Activated CD4-positive, alpha-beta T cell treated with anti-CD3 and anti-CD28 coated beads for 36 hours (primary cell): ENCODE measurements at places on chromosomes 3 and 15.
A peak's percentile ranks its signal among the peaks of the same experiment; 100 is the strongest.

DNA sequence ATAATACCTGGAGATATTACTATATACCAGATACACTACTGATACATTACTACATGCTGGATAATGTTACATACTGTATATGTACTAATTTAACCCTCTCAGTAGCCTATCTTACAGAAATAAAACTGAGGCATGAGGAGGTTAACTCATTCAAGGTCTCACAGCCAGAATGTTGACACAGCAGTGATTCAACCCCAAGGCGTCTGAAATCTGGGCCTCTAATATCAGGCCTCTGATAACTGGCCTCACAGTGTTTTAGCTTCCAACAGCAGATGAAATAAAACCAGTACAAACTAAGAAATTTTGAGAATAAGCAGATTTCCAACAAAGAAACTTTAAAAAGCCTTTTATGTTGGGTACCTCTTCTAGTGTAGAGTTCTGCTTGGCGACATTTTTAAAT lies 23.4 kb downstream of the DZIP1L start:
- no peaks in the 10 kb centered on the region for H3K36me3 ChIP-seq
- H3K4me1 ChIP-seq: no peaks in the 10 kb centered on the region
- no peak for DNase-seq
- no peak overlapping the region for H3K27ac ChIP-seq

- H3K27me3 ChIP-seq: no peaks in the 10 kb centered on the region
- no peak for DNase-seq
- no peaks in the 10 kb centered on the region for H3K36me3 ChIP-seq
- H3K4me1 ChIP-seq: peaks cover 5% of the 10 kb centered on the region
- no peak overlapping the region for H3K27ac ChIP-seq
- no peak overlapping the region for H3K4me3 ChIP-seq
Observed at GRCh38 chr15:59166601-59167265, 39.9 kb upstream of the LDHAL6B start.

- no peaks in the 10 kb centered on the region for H3K4me1 ChIP-seq
- H3K27me3 ChIP-seq: peaks cover 2% of the 10 kb centered on the region
- DNase-seq: no peak
- no peaks in the 10 kb centered on the region for H3K36me3 ChIP-seq
Observed at GRCh38 chr3:34934660-34935059, 704.7 kb upstream of the ARPP21 start.

DNA sequence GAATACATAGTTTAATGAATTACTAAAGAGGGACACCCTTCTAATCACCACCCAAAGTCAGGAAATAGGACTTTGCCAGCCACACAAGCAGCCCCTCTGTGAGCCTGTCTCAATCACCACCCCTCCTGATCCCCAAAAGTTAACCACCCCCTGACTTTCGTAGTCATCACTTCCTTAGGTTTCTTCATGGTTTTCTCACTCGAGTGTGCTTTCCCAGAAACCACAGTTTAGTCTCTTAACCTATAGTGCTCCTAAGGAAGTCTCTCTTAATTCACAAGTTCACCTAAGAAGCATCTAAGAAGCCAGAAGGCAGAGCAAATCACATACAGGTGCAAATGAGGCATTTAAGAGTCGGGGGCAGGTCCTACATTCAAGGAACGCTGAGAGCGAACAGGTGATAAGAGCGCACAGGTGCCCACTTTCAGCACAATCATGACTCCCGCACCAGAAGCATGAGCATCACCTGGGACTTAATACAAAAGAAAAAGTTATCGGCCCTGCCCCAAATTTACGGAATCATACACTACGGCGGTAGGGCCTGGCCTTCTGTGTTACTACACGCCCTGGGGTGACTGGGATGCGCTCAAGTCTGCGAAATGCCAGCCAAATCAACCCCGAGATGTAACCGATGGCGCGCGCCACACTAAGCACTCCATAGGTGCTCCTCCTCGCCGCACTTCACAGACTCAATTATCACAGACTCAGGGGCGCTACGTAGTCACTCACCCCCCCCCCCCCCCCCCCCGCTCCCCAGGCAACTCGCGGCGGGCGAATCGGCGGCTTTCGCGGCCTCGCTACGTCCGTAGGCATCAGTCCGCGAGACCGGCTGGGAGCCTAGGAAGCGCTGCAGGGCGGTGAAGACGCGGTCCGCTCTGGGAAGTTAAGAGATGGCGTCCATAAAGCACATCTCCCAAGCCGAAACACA lies 815 bp downstream of the ULK4 start:
- H3K4me3 ChIP-seq: peak overlapping the region; percentile 95
- peak overlapping the region; percentile 92 for H3K27ac ChIP-seq
- no peaks in the 10 kb centered on the region for H3K36me3 ChIP-seq
- peaks cover 13% of the 10 kb centered on the region for H3K4me1 ChIP-seq
- peak; percentile 75 for DNase-seq
- no peaks in the 10 kb centered on the region for H3K27me3 ChIP-seq
